ENCODE measurements at places on chromosomes 13 and 19.
A peak's percentile ranks its signal among the peaks of the same experiment; 100 is the strongest.

- peak; percentile 70 for DNase-seq
Measured at GRCh38 chr19:4089400-4089908, 22.8 kb upstream of the ZBTB7A start.

GRCh38 chr19:3670796-3671679, 29.2 kb downstream of the PIP5K1C start:
- peak; percentile 60 for DNase-seq

DNA sequence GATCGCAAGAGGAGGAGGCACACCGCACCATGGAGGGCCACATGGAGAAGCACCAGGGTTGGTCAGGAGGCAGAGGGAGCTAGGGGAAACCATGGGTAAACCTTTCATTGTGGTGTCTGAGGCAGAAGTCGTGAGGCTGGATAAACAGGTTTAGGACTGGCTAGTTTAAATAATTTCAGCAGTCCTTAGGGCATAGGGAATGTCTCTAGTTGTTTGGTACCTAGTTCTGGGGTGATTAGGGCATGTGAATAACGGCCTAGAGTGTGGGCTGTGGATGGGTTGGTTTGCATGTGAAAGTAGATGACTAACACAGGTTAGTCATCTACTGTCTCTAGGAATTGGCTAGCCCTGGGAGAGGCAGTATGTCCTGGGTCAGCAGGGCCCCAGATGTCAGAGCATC, 102.3 kb downstream of the STOML3 start:
- DNase-seq: no peak

GRCh38 chr13:97215325-97215724, 6.8 kb upstream of the MBNL2 start:
- DNase-seq: no peak

GRCh38 chr19:2135474-2136402, 15.6 kb downstream of the AP3D1 start:
- DNase-seq: no peak

Measured in CD4-positive, alpha-beta T cell treated with Interleukin-15 for 1 hour (primary cell).